Esophagus squamous epithelium (tissue), 5 donors: ENCODE measurements at places on chromosomes 5 and 9.

- no peak for DNase-seq
Measured at GRCh38 chr9:128841694-128842492, 12.3 kb upstream of the SPOUT1 start.

DNA sequence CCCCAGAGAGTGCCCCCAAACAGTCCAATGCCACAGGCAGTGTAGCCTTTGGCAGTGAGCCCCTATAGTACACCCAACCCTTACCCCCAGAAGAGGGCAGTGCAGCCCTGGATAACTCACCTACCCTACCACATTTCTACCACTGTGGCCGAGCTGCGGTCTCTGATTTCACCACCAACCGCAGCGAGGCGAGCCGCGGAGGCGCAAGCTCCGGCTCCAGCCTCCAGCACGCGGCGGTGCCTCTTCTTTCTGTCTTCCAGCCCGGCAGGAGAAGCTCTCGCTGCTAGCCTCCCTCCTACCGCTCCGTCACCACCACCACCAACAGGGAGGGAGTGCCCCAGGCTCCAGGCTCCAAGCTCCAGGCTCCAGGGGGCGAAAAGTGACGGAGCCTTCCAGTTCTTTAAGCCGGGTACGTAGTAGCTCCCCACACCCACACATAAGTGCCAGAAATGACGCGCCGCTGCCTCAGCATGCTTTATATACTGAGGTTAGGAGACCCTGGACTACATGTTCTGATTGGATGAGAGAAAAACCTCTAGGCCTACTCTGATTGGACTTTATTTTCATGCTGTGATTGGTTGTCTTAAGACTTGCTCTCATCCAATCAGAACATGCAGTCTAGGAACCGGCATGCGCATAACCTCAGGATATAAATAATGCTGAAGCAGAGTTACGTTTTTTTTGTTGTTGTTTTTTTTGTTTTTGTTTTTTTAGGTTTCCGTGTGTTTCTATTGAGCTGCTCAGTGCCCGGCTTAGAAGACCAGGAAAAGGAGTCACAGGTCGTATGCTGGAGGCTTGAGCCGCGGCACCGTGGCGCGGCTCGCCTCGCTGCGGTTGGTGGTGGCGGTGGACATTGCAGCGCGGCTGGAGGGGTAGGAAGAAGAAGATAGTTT is at the start of gene PCAT7:
PCAT7 (plus strand) TSS at position 645 of the 893 bp plus-strand sequence.
- no peak for DNase-seq

- DNase-seq: no peak
Measured at GRCh38 chr9:132241840-132242620, 80.2 kb downstream of the NTNG2 start.

DNA sequence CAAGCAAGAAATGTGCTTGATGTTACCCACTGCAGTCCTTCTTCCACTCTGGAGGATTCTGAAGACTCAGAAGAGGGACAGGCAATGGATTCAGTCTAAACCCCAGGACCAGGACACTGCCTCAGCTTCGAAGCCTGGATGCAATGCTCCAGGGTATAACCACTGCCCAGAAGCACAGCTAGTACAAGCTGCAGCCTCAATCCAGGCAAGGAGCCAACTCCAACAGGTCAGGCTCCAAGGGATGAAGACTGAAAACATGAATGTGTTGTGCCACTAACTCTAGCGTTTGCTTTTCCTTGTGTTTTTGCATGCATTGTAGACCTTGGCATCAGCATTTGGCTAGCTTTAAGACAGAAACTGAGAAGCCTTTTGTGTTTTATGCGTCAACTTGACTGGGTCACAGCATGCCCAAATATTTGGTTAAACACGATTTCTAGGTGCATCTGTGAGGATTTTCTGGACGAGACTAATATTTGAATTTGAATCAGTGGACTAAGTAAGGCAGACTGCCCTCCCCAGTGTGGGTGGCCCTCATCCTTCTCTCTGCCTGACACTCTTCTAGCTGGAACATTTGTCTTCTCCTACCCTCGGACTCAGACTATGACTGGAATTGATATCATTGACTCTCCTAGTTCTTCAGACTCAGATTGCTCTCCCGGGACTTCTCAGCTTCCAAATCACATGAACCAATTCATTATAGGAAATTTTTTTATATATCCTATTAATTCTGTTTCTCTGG is 20.5 kb upstream of the GPX3 start:
- no peak for DNase-seq

DNA sequence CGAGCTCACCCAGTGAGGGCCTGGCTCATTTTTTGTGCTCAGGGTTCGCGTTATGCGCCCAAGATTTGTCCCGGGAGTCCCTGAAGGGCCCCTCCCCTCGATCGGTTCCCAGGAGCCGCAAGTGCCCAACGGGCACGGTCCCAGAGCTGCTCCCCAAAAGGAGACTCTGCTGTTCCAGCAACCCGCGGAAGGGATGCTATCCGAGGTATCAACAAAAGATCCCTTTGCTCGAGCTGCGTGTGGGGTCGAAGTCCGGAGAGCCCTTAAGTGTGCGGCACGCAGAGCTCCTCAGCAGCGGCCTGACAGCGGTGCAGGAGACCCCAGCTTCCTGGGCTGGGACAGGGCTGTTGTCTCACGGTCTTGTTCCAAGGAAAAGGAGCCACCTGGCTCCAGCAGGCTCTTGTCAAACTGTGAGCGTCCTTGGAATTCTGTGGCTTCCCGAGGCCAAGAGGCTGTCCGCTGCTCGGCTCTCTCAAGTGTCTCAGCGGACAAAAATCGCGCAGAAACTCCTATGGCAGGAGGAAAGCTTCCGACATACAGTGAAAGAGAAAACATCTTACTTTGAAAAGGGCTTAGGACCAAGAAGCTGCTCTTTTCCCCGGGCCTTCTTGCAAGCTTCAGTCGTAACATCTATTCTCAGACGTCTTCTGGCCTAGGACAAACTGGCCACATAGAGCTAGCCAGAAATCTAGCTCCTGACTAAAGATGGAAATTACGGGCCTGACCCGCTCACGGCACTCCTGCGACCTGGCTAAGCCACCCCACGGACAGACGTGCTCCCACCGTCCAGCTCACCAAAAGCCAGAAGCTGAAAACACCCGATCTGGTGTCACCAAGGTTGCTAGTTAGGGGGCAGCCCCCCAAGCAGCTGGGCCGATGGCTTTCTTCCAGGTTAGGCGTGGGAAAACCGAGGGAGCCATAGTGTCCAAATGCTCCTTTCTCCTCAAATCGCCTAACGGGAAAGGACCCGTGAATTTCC is 2.6 kb upstream of the FOXB2 start:
- no peak for DNase-seq

DNA sequence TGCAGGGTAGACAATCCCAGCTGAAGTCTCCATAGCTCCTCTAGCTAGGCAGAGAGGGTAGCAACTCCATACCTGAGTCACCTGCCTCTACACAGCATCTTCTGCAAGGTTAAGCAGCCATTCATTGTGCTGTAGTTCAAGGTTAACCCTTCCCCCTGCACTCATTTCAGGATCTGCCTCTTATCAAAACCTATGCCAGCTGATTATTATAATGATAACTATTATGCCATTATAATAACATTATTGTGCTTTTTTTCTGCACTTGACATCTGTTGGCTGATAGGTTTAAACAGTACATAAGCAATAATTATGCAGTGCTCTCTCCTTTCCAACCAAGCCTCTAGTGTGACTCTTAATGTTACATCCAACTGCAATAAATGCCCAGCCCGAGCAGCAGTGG is 17.3 kb downstream of the SIL1 start:
- no peak for DNase-seq

DNA sequence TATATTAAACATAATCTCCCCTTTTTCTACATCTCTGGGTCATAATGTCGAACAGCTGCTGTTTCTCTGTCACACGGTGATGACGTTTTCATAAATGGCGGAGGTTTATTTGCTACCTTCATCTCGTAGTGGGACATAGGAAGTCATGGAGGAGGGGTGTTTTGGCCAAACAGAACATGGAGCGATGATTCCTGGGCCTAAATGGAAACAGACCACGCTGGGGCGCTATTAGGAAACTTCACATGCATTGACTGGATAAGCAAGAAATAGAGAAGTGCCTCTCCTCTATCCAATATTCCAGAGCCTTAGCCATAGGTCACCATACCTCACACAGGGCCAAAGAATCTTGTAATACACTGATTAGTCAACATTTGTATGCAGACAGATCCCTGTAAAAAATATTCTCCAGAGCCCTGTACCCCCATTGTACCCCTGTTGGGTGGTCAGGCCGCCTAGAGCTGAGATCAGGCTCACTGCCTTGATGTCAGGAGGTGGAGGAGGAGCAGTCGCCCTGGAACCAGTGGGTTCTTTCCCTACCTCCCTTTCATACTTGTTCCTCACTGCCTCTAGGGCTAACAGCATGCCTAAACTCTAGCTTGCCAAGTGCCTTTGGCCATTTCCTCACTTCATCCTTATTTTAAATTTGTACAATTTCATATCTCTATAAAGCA is 77.8 kb upstream of the SPIN1 start:
- no peak for DNase-seq

- DNase-seq: no peak
Measured at GRCh38 chr9:693201-694091, 148.1 kb upstream of the DMRT1 start.

- no peak for DNase-seq
Measured at GRCh38 chr5:58985759-58986158, 402.9 kb downstream of the RAB3C start.

DNA sequence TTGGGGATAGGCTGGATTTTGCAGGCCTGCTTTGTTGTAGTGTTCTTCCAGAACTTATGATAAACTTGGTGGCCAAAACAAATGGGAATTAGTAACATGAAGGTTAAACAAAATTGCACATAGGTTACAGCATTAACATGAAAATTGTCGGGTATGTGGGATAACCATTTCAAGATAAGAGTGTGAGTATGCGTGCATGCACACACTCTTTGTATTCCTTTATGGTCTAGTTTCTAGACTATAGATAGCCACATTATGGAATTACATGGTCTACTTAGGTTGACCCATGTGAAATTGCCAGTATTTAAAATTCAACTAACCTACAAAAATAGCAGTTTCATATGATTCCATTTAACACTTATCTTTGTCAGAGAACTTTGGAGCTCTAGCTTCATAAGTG is 1.4 kb downstream of the HMGCR start:
- DNase-seq: no peak

DNA sequence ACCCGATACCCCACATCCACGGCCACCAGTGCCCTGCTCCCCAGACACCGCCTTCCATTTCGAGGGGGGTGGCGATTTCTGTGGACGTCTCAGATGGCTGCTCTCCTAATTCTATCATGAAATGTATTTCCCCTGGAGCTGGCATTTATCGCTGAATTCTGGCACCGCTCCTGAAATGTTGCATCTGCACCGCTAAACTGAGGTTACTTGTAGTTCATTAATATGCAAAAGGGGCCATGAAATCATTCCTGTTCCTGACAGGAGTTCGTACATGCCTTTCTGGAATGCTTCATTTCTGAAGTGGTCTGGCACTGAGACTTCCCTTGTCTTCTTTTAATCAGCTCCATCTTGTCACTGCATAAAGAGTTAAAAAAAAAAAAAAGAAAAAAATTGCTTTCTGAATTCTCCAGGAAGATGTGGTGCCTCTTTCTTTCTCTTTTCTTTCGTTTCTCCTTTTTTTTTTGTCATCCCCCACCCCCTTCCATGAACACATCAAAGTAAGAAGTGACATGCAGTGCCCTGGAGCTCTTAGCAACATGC is 97.7 kb upstream of the SMARCA2 start:
- DNase-seq: no peak

DNA sequence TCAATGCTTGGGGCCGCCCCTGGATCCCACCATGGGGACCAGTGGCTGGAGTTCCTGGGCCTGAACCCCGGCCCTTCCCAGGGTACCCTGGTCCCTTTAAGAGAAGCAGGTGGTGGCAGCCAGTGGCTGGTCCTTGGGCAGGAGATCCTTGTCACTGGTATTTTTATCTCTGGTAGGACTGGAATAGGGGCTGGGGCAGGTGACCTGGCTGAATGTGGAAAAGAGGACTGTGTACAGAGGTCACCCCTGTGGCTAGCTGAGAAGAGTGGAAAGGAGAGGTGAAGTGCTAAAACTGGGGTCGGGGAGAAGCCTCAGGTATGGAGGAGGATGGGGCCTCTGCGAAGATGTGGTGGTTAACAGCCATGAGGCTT is 7.0 kb downstream of the CRAT start:
- no peak for DNase-seq

- no peak for DNase-seq
Measured at GRCh38 chr9:35000535-35001284, 11.2 kb downstream of the DNAJB5 start.

- no peak for DNase-seq
Measured at GRCh38 chr5:44993286-44993685, 184.5 kb downstream of the MRPS30 start.

DNA sequence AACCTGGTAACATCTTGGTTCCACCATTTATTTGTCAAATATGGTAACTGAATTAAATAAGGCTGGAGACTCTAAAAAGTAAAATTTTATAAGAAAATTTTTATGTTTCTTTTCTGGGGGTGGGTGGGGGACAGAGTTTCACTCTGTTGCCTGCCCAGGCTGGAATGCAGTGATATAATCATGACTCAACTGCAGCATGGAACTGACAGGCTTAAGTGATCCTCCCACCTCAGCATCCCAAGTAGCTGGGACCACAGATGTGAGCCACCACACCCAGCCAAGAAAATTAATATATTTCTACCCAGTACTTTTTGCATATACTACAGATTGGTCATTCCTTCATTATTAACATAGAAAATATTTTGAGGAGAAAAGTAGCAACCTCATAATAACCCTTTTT is 216.9 kb downstream of the DEPDC1B start:
- no peak for DNase-seq

DNA sequence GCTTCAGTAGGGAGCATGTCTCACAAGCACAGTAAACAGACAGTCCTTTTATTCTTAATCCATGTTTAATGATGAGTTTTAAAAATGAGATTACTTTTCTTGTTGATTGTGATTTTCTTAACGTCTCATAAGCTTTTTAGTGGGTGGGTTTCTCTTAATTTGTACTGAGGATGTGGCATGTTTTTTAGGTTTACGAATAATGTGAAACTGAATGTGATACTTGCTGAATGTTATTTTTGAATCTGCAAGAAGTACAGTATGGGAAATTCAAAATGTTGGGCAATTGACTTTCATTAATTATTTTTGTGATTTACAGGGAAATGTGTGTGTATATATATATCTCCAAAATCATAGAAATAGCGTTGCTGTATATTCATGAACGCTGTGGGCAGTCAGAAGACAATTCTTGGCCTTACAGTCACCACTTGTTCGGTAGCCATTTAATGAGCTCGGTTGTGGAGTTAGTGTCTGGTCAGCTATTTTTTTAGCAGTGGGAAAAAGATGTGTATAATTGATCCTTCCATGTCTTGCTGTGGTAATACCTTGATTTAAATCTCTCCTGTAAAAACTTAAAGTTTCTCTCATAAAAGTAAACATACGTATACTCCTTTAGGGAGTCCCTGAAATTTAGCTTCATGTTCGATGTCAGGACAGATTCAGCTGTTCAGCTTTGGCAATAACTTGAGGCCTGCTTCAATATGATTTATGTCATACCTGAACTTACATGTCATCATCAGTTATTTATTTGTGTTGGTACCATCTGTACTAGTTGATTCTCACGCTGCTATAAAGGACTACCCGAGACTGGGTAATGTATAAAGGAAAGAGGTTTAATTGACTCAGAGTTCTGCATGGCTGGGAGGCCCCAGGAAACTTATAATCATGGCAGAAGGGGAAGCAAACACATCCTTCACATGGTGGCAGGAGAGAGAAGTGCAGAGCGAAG is 15.0 kb downstream of the ICE1 start:
- no peak for DNase-seq
